ENCODE measurements at places on chromosomes 12 and 14. TPM values are rescaled to one million over a fixed set of nuclear protein-coding genes. Genes with fewer than 3 reads are reported as not detected.

DNA sequence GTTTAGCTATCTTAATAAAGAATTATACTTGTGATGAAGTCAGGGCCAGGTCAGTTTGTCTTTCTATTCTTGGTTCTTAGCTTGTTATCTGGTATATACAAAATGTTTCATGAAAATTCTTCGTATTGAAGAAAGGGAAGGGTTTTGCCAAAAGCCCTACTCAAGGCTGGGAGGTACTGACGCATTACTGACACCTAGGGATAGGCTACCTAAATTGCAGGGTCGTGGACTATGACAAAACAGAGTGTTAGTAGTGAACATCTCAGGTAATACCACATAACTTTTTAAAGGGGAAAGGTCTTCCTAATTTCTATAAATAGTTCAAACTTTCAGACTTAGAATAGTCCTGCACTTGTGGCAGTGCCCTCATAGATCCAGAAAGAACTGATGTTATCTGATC is 246.3 kb downstream of the RGS6 start:
- no peak for DNase-seq

DNA sequence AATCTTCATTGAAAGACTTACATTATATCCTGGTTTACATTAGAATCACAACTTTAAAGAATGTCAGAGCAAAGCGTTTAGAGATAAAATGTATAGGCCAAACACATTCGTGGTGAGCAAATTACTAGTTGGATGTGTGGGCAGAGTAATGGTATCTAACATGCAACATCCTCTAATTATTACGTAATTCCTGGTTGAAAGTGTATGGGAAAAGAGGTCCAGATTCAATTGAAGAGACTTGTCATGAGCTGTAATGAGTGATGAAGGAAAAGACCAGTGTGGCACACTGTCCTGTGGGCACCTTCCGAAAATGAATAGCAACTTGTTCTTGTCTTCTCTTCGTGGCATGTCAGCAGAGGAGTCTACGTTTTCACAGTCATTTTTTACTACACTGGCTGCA is 192.8 kb downstream of the LRIG3 start:
- no peak for DNase-seq

DNA sequence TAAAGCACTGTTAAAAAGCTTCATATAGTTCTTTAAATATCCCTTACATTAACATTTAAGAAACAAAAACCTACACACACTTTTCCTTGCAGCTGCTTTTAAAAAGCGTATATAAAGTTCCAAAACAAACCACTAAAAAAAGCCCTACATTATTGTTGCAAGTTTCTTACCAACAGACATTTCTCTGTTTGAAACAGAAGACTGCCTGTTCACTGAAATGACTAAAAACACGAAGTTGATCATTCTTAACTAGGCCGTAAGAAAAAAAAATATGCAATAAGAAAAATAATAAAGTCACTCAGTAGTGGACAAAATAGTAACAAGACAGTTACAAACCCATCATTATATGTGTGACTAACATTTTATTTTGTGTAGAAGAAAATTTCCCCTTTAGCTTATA is 37.3 kb downstream of the KIF21A start:
- no peak for DNase-seq

DNA sequence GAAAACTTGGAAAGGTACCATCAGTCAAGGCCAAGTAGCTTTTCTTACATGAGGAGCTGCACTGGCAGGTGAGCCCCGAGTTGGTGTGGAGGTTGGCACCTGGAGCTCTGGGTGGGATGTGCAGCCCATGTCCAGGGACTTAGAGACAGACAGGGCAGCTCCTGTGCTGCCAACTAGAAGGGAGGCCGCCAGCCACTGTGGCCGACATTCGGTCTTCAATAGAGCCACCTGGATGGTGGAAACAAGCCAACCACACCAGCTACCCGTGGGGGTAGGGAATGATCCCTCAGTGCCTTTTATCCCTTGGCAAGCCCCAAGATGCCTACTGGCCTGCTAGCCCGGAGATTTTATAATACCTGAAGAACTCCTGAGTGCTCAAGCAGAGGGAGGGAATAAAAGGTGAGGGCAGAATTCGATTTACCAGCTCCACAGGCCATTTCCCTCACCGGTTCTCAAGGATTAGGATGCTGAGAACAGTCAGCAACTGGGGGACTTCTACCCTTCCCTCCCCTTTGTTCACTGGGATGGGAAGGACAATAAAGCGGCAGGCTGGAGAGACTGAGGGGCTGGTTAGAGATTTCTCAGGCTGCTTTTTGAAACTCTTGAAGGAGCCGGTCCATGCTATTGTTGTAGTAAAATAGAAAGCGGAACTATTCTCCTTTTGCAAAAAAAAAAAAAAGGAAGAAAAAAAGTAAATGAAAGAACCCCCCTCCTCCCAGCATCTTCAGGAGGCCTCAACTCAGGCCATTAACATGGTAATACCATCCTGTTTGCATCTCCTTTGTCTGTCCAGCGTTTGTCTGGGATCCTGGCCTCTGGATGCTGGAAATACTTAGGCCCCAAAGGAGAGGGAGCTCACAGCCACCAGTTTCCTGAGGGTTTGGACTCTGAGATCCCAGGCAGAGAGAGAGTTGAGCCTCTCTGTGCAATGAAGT is 321.6 kb downstream of the ZFP36L1 start:
- no peak for DNase-seq

DNA sequence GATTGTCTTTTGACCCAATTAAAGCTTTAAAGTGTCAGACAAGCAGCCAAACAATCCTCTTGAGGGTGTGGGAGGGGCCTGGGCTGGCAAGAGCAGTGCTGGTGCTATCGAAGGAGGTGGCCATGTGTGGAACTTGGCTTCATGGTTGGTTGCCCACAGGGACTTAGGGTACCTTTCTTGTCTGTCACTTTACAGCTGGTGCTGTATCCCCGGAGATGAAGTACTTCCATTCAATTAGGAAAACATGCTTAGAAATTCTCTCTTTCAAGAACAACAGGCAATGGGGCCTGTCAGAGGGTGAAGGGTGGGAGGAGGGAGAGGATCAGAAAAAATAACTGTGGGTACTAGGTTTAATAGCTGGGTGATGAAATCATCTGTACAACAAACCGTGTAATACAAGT is 86.5 kb downstream of the DAAM1 start:
- DNase-seq: no peak

PRB2 gene
- not detected for total RNA-seq

KCNC2 gene
- not detected for total RNA-seq

NTN4 gene
- 3.2 TPM for total RNA-seq

APOLD1 gene
- total RNA-seq: 5.1 TPM

KLRB1 gene
- total RNA-seq: 0.75 TPM
